ENCODE measurements at places on chromosomes 3 and 15. TPM values are rescaled to one million over a fixed set of nuclear protein-coding genes. Genes with fewer than 3 reads are reported as not detected.

The COL7A1 gene
- 0.40 TPM for total RNA-seq

The TM4SF1 gene
- not detected for total RNA-seq

The POPDC2 gene
- 2.4 TPM for total RNA-seq

The CP gene
- total RNA-seq = not detected

The HGD gene
- 0.43 TPM for total RNA-seq

The ESYT3 gene
- total RNA-seq = 0.50 TPM

The SERPINI2 gene
- not detected for total RNA-seq

The RASA2 gene
- 53.7 TPM for total RNA-seq

The HMG20A gene
- total RNA-seq = 44.0 TPM

The MTHFS gene
- total RNA-seq = 22.6 TPM

The ALDH1A2 gene
- total RNA-seq = not detected

The CADPS gene
- total RNA-seq = not detected

The ASB14 gene
- total RNA-seq = not detected

The CIAO2A gene
- total RNA-seq = 85.0 TPM

The USP13 gene
- 9.6 TPM for total RNA-seq

The SLC35G2 gene
- 0.80 TPM for total RNA-seq

The XCR1 gene
- total RNA-seq = not detected

The GPR171 gene
- 204 TPM for total RNA-seq

The MAP3K13 gene
- 11.0 TPM for total RNA-seq

The RTP1 gene
- not detected for total RNA-seq

The UROC1 gene
- total RNA-seq = not detected

The OR5H1 gene
- not detected for total RNA-seq

The AAGAB gene
- total RNA-seq = 50.4 TPM

The SHF gene
- total RNA-seq = 2.0 TPM

The ZNF662 gene
- 0.10 TPM for total RNA-seq

The VPS33B gene
- total RNA-seq = 23.5 TPM

The CKMT1B gene
- not detected for total RNA-seq

The FBXL22 gene
- 1.0 TPM for total RNA-seq

The FAM43A gene
- 4.3 TPM for total RNA-seq

The ITIH4 gene
- 16.0 TPM for total RNA-seq

The ST8SIA2 gene
- not detected for total RNA-seq

The CCR3 gene
- total RNA-seq = 1.9 TPM

The AMIGO3 gene
- total RNA-seq = 0.28 TPM

The LEKR1 gene
- total RNA-seq = 1.4 TPM

The GOLGA8A gene
- total RNA-seq = 170 TPM

The TGM5 gene
- 0.28 TPM for total RNA-seq

The PRTG gene
- not detected for total RNA-seq

The ADGRG7 gene
- not detected for total RNA-seq

The CPNE9 gene
- not detected for total RNA-seq

The SCG5 gene
- 3.8 TPM for total RNA-seq

The EBLN2 gene
- 6.3 TPM for total RNA-seq

The CERS3 gene
- 0.33 TPM for total RNA-seq

The RAB6B gene
- total RNA-seq = 4.5 TPM

Measured in activated CD4-positive, alpha-beta memory T cell treated with anti-CD3 and anti-CD28 coated beads, Interleukin-2, amount 10 ng/mL, durations not matched to agents 7 days and 5 days (primary cell).